ENCODE measurements at places on chromosomes 2 and 18.

DNA sequence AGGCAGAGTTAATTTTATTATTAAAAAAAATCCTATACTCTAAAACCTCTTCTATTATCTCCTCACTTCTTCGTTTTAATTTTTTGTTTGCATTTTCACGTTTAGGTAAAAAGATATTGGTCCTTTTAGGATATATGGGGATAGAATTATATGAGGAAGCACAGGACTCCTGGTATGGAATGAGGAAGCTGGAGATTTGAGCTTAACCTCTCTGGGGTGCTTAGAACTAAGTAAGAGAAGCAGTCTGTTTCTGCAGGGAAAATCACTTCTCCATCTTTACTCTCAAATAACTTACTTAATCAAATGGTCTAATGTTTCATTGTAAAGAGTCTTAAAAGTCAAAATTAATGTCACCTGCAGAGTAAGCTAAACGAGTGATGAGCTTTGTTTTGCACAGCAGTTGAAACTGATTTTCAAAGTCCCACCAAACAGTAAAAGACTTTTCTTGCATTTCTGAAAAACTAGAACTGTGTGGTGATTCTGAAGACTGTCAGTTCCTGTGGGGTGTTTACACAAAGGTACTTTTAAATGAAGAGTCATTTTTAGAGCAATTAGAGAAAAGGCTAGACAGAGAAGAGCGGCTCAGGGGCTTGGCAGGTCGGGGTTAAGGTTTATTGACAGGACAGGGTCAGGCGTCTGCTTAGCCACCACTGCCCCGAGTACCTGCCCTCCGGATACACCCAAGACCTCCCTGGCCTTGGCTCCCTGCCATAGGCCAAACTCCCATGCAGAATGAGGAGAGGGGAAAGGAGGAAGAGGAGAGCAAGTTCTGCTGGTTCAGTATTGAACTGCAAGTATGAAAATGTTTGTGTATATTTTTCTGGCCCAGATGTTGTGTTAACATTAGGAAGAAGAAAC, 21.6 kb downstream of the METAP1D start:
- DNase-seq = no peak

- no peak for DNase-seq
Observed at GRCh38 chr2:29462293-29462692, 347.1 kb downstream of the CLIP4 start.

DNA sequence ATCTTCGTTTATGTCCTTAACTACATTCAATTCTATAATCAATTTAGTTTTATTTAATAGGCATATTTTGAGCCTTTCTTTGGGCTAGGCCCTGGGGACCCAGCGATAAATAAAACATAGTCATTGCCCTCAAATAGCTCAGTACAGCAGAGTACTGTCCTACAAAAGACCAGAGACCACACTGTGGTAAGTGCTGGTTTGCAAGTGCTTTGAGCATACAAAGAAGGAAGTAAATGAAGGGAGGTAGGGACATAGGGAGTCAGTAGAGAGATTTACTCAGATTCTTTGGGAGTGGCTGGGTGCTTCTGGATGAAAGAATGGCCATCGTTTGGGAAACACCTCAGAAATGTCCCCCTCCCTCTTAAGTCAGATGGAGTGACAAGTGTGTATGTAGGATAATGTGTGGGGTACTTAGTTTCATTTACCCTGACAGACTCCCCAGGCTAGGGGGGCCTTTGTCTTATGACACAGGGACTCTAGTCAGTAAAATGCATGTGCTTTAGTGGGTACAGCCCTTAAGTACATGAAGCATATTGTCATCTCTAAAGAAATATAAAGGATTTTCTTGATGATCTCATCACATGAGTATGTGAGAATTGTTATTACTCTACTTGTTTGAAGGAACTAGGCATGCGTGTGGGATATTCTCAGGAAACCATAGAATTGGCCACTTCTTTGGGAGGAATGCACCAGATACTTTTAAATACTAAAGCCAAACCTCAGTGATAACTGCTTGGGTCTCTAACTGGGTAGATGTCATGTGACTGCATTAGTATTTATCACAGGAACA, 35.1 kb downstream of the MAPRE2 start:
- no peak for DNase-seq

DNA sequence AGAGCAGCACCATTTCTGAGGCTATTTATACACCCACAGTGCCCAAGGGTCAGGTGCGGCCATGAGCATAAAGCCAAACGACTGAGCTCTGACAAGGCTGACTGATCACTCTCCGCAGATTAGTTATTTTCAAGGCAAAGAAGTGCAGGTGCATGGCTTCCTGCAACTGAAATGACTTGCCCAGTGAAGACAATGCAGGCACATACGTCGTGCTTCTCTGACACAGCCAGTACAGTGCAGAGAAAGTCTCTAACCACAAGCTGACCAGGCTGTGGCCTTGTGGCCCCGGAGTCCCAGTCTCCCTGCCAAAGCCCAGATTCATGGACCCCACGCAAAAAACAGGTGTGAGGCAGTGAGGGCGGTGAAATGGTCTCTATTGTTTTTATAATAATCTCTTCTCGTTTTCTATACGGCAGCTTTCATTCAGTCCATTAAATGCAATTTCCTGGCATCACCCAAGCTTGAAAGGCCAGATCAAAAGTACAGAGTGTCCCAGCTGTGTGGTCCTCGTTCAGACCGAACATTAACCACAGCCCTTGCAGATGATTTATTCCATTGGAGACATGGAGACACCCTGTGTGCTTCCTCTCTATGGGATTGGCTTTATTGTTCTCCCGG, 447.0 kb upstream of the ID2 start:
- DNase-seq = no peak

All from cortex of kidney (tissue), 1 donor.